ENCODE measurements at places on chromosomes 13 and 19.

DNA sequence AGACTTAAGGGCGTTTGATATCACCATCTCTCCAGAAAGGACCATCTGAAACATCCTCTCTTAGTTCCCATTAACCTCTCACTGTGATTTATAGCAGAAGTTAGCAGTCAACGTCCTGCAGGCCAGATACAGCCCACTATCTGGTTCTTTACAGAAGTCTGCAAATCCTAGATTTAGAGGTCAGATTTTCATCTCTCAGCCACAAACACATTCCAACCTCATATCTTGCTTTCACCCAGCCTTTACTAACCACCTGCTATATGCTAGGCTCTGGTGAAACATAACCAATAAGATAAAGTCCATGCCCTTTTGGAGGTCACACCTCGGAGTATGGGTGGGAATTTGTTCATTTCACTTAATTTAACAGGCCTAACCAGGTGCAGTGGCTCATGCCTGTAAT lies 76.8 kb upstream of the CACNA1A start:
- DNase-seq: no peak

DNA sequence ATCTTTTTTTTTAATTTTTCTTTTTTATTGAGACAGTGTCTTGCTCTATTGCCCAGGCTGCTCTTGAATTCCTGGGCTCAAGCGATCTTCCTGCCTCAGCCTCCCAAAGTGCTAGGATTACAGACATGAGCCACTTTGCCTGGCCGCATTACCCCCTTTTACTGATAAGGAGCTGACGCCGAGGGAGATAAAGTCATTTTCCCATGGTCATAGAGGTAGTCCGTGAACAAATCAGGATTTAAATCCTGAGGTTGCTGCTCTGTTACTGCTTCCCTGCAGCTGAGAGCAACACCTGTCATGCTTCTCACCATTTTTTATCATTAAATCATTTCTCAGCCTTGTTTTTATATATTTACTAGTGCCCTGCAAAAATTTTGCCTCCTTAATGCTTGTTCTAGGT lies 7.4 kb downstream of the CYSLTR2 start:
- peak; percentile 18 for DNase-seq

- no peak for DNase-seq
Measured at GRCh38 chr19:42498169-42498757, 30.0 kb downstream of the CEACAM1 start.

DNA sequence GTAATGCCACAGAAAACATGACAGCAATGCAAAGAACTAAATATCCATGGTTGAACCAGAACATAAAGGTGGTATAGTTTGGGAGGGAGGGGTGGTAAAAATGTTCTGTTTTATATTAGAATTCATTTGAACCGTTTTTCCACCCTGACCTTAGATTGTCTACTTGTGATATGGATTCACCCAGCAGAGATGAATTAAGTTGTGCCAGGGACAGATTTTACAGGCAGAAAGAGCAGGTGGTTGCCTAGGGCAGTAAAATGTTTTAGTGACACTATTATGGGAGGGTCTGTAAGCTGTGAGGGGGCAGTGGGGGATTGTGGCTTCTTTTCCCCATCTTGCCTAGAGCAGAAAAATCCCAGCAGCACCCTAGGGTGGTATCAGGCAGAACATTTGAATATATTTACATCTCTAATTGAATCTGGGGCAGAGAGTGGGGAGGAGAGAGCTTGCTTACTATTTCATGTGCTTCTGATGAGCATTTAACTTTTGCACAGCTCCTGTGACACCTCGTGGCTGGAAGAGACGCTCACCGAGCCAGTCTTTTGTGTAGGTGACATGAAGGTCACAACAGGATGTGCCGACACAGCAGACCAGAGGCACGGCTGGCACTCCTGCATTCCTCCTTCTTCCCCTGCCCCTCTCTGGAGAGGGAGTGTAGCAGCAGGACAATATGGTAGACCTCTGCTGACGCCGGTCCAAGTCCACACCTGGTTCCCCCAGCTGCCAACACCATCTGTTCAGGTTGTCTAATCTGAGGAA lies 452.3 kb downstream of the IRS2 start:
- DNase-seq: no peak

- no peak for DNase-seq
Measured at GRCh38 chr13:110354715-110355473, 47.8 kb downstream of the COL4A2 start.

- DNase-seq: no peak
Measured at GRCh38 chr13:40146611-40147117, 491.2 kb downstream of the COG6 start.

DNA sequence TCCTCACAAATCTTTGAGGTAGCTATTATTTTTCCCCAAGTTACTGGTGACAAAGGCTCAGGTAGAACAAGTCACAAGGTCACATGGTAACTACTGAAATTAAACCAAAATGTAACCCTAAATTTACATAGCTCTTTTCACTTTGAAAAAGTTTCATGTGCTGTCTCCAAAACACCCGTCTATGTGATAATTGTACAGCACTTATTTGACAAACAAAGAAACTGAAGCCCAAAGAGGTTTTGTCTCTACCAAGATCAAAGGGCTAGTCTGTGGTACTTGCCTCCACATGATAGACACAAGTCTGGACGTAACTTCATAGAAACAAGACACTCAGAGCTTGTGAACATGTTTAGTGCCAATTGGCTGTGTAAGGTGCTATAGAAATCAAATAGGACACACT lies 108.3 kb downstream of the SACS start:
- no peak for DNase-seq

DNA sequence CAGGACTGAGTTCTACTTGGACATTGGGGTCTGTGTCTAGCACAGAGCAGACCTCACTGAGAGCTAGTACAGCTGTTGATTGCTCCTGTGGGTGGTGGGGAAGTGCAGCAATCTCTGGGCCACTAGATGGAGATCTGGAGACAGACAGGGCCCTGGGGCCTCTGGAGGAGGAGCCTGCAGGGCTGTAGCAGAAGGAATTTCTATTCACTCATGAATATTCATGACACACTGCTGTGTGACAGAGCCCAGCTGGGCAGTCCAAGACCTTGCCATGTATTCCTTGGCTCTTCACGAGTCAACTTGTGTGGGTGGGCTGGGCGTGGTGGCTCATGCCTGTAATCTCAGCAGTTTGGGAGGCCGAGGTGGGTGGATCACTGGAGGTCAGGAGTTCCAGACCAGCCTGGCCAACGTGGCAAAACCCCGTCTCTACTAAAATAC lies 37.5 kb downstream of the SUGP2 start:
- peak; percentile 83 for DNase-seq

DNA sequence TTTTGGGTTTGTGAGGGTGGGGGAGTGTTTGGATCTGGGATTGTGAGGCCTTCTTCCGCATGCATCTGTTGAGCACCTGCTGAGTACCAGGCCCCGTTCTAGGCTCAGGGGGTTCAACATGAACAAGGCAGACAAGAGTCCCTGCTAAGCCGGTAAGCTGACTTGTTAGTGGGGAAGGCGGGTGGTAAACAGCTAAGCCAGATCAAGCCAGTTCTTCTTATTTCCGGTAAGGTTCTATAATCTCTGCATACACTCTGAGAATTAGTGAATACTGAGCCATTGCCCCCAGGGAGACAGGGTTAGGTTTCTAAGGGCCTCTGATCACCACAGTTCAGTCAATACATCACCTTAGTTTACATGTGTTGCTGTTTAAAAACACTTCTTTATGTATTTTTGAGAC lies 9.9 kb upstream of the EHD2 start:
- DNase-seq: no peak

- DNase-seq: peak; percentile 83
Measured at GRCh38 chr13:50616101-50616500, 227.4 kb downstream of the DLEU7 start.

DNA sequence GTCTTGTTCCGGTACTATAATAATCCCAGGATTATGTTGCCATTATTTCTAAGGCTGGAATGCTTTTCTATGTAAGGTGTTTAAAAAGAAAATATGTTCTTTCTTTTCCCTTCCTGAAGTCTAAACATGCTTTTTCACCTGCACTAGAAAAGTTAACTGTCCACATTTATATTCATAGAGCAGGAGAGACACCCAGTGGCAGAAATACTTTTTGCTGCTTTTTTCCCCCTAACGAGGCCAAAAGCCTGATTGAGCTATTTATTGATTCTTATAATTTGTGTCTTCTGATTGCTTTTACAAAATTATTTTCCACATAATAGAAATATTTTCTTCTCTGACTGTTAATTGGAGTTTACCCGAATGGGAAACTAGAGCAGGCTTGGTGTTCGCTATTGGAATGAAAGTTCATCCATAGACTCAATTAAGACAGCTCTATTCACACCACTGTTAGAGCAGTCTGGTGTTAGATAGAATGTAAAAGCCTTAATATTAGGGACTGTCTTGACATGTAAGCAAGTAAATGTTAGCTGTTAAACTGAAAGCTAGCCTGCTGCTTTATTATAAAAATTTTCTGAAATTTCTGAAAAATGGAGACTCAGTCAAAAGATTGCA lies 15.8 kb downstream of the GPR180 start:
- DNase-seq: peak; percentile 21

GRCh38 chr19:5804516-5805461 lies at the start of gene NRTN:
TSS of gene NRTN (plus strand) at chr19:5805067. CDS start at chr19:5824166, 19,099 bp downstream.
- no peak for DNase-seq

DNA sequence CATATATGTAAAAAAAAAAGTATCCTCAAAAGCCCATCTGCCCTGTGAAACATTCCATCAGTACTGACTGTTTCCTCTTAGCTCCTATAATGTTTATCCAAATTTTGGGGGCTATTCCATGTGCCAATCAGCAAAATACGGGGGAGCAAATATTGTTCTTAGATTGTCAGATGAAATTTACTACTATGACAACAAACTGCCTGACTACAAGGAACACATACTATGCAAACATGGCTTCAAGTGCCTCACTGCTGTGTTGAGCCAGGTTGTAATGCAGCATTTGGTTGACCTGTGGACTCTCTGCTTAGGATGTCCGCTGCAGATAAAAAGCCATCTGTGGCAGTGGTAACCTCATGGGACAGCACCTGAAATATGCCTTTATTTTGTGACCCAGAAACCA lies 98.2 kb upstream of the SCEL start:
- DNase-seq: no peak

DNA sequence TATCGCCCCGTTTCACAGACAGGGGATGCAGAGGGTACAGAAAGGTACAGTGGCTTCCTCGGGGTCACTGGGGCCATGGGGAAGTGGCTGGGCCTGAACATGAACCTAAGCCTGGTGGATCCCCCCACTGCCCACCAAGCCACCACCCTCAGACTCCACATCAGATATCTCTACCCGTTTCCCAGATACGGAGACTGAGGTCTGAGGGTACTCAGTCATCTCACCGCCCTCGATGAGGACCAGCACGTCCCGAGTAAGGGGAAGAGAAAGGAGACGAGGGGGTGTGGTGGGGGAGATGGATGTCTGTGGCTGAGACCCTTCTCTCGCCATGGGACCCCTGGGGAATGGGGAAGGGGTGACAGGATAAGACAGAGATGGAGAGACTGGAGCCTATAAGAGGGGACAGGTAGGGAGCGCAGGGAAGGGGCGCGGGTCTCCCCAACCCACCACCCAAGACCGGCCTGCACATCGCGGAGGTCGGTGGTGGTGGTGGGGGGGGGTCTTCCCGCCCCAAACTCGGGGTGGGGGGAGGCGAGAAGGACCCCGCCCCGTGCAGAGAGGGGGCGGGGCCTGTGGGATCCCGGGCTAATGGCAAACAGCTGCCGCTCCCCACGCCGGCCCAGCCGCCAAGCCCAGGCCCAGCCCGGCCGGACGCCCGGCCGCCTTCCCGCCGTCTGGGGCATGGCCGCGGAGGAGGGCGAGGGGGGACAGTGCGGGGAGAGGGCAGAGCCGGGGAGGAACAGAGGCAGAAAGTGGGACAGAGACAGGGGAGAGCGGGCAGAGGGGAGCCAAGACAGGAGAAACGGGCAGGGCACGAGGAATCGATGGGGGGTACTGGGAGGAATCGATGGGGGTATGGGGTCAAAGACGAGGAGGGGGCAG lies 698 bp downstream of the KANK2 start:
- no peak for DNase-seq

DNA sequence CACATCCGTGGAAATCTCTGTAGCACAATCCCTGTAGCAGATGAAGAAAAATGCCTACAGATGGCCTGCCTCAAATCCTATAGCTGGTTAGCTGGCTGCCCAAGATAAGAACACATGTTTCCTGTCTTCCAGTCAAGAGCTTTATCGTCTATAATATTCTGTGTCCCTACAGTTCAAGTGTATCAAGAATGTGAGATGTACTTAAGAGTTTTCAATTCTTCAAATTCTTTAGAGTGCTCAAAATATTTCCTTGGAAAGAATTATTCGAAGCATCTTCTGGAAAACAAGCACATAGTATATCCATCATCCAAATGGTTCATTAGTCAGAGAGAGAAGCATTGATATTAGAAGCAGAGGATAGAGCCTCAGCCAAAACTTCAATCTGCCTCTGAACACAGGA lies 239.8 kb downstream of the COG6 start:
- peak; percentile 60 for DNase-seq

- DNase-seq: no peak
Measured at GRCh38 chr13:51873117-51873798, 11.5 kb downstream of the CCDC70 start.

GRCh38 chr19:2429917-2430535 lies 2.6 kb upstream of the TIMM13 start:
- DNase-seq: no peak

- no peak for DNase-seq
Measured at GRCh38 chr19:31421856-31422255, 72.6 kb upstream of the TSHZ3 start.

DNA sequence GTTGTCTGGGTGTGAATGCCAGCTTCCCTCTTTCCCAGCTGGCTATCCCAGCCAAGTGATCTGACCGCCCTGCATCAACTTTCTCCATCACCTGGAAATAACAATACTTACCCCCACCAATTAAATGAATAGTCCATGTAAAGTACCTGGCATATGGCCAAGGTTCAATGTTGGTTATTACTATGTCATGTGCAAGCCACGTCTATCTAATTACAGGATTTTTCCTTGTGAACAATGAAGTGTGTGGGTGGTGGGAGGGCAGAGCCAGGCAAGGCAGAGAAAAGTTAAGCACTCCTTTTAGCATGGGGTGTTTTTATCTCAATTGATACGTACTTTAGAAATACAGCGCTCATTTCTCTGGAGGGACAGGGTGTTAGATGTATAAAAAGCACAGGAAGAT lies 121.1 kb downstream of the NHLRC3 start:
- DNase-seq: no peak

DNA sequence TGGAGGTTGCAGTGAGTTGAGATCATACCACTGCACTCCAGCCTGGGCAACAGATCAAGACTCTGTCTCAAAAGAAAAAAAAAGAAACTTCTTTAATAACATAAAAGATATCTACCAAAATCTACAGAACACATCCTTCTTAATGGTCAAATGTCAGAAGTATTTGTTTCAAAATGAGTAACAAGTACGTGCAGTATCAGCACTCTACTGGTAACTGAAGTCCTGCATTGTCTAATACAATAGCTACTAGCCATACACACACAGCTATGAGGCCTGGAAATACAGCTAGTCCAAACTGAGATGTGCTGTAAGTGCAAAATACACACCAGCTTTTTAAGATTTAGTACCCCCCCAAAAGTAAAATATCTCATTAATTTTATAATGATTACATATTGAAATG lies 88.1 kb downstream of the TSC22D1 start:
- no peak for DNase-seq
